ENCODE measurements at places on chromosomes 16 and 17.

- DNase-seq = no peak
Observed at GRCh38 chr17:5225668-5226457, 8.8 kb downstream of the SCIMP start.

DNA sequence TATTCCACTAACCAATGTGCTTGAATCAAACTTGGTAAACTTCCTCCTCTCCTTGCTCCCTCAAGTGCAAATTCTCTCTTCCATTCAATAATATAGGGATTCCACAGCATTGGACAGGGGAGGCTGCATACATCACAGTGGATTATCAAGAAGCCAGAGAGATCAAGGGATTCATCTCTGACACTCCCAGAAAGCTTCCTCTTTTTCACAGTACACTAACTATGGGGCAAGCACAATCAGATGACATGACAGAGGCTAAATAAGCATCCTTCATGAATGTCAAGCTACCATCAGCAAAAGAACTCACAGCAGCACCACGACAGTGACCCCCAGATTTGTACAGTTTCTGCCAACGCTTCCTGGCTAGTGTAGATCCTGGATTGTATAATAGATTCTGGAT, 178.4 kb upstream of the C17orf78 start:
- no peak for DNase-seq

DNA sequence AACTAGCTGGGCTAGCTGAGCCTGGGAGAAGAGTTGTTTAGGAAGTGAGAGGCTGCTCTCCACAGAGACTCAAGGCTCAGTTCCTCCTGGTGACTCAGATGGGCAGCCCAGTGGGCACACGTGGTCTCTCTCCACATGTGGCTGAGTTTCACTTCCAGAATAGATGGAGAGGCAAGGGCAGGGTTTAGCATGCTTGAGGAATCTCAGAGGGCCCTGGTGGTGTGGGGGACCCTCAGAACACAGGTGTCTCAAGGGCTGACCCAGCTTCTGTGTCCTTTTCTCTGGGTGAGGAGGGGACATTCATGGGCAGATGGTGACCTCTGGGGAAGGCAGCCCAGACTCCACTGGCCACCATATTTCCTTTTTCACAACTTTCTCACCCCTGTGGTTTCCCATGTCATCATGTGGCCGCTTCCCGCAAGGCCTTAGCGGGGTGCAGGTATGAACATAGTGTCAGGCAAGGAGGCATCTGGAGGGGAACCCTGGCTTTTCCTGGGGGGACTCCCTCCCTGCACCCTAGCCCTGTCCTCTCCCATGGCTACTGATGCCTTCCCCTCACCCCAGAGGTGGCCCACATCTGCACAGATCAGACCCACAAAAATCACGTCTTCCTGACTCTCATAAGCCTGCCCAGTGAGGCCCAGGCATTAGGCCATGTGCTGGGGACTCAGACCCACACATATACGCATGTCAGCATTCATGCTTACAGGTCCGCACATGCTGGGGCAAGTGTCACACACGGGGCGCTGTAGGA, 3.3 kb downstream of the GRN start:
- no peak for DNase-seq

GRCh38 chr16:14248791-14249190, 177.7 kb downstream of the MRTFB start:
- DNase-seq = no peak

GRCh38 chr17:7023576-7024401, 939 bp downstream of the BCL6B start:
- DNase-seq = peak; percentile 88
